Stimulated activated CD8-positive, alpha-beta memory T cell treated with anti-CD3 and anti-CD28 coated beads, Interleukin-15, amount 100 ng/mL, for 1 hour (primary cell): ENCODE measurements at places on chromosomes 6 and 20.

DNA sequence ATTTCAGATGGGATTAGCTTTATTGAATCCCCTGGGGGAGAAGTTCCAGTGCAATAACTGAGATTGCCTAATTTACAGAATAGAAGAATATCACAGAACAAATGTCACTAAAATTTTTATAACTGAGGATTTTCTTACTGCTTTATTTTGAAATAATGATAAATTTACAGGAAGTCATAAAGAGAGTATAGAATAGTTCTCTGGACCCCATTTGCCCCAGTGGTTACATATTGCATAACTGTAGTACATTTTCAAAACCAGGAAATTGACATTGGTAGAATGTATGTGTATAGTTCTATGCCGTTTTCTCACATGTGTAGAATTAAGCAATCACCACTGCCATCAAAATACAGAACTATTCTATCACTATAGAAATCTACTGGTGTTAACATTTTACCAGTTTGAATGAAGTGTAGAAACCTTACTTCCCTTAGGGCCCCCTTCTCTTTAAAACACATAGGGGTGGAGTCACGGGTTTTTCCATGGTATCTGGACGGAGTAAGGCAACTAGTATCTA is 18.3 kb downstream of the KIF6 start:
- DNase-seq: no peak

GRCh38 chr6:16991981-16992629 is 109.7 kb upstream of the STMND1 start:
- DNase-seq: no peak

GRCh38 chr6:16043171-16044135 is 85.4 kb upstream of the MYLIP start:
- no peak for DNase-seq

DNA sequence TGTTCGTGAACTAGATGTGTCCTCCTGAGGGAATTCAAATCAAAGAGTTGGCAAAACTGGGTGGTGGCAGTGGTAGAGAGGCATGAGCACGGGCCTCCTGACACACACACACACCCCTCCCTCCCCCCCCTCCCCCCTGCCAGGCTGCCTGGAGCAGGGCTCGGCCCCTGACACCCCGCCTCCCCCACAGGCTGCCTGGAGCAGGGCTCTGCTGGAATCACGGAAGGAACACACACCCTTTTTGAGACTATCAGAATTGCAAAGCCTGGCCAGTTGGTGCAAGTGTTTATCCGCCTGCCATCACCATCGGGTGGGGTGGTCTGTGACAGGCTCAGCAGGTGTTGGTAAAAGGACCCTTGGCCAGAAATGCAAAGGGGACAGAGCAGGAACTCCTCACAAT is 59.0 kb downstream of the FAM120B start:
- no peak for DNase-seq

GRCh38 chr20:63892402-63892801 is 2.5 kb upstream of the DNAJC5 start:
- no peak for DNase-seq

- no peak for DNase-seq
Measured at GRCh38 chr6:145765449-145765848, 30.1 kb upstream of the EPM2A start.

- no peak for DNase-seq
Measured at GRCh38 chr20:53510262-53510661, 83.4 kb downstream of the ZNF217 start.

DNA sequence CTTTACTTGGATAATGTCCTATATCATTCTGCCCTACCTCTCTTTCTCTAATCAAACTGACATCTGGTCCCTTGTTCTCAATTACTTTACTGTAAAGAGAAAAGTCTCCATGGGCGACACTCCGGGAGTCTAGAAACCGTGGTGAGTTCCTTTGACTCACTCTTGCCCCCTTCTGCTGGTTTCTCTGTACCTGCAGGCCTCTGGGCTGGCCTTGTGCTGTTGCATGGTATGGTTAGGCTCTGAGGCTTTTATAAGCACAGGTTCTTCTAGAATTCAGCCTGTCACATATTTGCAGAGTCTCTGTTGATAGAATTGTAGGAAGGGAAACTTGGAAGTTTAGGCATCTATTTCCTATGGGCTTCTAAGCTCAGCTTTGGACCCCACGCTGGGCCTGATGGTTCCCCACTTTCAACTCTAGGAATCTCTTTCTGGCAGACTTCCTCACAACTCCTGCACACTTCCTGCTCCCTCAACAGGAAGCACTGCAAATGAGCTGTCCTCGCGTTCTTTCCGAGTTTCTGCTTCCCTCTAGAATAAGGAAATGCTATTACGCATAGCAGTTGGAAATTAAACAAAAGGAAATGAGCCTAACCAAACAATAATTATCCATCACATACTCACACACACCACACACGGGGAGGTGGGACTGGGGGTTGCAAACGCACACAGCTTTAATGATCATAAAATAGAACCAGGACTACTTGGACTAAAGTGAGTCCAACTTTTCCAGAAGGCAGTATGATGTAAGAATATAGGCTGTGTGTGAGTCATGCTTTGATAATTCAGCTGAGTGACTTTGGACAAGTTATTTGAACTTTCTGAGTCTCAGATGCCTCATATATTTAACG is 683.3 kb downstream of the QKI start:
- no peak for DNase-seq

- peak; percentile 24 for DNase-seq
Measured at GRCh38 chr6:31203345-31203979, 33.0 kb upstream of the POU5F1 start.

DNA sequence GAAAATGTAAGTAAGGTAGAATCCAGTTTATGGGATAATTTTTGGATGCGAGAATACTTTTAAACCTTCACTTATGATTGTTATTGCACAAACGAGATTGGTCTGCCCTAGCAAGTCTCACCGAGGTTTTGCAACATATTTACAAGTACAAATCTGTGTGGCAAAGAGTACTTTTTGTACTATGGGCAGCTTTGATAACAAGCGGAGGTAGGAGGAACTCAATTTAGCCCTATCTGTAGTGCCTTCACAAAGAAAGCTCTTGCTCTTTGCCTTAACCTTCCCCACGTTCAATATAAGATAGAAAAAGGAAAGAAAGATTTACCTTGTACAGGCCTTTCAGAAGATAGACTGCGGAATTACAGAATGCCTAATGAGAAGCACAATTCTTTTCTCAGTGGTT is 77.5 kb upstream of the HIVEP1 start:
- DNase-seq: no peak

- DNase-seq: peak; percentile 13
Measured at GRCh38 chr20:58652606-58653294, 1.7 kb downstream of the STX16 start.

- DNase-seq: no peak
Measured at GRCh38 chr6:31663961-31664789, 622 bp downstream of the GPANK1 start.

- no peak for DNase-seq
Measured at GRCh38 chr20:61811166-61811565, 254.5 kb downstream of the TAF4 start.

DNA sequence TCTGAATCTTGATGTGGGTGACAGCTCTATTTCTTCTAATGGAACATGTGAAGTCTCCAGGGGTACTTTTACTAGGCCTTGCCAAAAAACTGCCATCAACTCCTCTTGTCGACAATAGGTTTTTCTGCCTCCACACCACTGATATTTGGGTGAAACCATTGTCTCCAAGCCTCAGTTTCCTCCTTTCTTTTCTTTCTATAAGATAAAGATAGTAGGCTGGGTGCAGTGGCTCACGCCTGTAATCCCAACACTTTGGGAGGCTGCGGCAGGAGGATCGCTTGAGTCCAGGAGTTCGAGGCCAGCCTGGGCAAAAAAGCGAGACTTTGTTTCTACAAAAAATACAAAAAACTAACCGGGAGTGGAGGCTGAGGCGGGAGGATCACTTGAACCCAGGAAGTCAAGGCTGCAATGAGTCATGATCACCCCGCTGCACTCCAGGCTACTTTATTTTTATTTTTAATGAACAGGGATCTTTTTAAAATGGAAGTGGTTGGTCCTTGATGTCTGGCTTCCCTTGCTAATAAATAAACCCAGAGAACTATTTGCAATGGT is 159.9 kb upstream of the TNFAIP3 start:
- DNase-seq: no peak

- no peak for DNase-seq
Measured at GRCh38 chr6:134238006-134238405, 79.9 kb downstream of the SGK1 start.

DNA sequence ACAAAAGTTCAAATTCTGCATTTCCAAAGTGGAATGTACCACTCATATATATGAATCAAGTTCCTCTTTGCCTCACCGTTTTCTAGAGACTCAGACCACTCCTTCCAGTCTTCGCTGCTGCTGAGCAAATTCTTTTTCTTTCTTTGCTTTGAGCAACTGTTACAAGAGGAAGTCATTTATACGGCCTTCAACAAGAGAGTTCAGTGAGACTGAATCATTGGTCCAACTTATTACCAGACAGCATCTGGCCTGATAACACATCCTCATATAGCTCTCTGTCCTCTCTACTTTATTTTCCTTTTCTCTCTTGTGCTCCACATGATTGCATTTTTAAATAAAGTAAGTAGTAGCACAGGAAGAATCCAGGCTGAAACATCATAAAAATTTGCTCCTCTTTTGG is 652.7 kb downstream of the PHF3 start:
- DNase-seq: no peak

DNA sequence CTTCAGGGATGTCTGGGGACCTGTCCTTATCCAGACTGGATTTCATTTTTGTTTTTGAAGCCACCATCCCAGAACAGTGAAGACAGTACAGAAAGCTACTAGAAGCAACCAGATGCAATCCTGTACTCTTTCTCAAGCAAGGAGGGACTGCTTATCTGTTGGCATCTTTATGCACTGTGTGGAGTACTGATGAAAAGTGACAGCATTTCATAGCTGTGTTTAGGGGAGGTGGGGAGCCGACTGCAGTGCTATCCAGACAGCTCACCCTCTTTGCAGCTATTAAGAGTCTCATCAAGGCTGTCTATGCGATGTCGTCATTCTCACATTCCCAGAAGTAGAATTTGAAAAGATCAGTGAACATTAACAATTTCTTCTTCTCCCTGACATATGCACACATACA is 5.5 kb downstream of the ZDHHC14 start:
- DNase-seq: no peak

DNA sequence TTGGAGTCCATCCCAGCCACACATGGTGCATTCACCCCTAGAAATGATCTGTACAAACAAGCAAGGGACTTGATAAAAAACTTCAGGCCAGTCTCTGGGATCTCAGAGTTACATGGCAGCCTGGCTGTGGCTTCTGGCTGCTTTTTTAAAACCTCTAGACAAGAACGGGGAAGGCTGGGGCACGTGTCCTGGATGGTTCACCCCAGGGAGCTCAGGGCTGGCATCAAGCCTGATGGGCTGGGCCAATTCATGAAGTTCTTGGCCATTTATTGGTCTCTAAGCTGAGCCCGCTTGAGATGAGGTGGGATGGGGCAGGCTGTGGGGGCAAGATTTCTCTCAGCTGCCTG is 10.4 kb upstream of the ZFAND3 start:
- DNase-seq: no peak

DNA sequence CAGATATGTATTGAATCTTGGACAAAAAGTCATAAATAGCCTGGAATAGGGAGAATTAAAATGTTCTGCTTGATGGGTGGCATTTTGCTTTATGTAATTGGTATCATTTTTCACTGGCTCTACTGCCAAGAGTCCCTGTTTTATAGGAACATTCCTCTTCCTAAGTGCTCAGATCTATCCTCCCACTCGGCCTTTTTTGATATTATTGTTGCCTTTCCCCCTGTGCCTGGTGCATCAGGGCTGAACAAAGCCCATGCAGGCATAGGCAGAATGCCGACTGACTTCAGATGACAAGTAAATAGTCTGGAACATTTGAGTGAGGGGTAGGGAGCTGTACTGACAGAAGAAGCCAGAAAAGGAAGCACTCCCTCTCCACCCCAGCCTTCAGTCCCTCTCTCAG is 127.0 kb downstream of the PKHD1 start:
- no peak for DNase-seq
